H9 (cell line): ENCODE measurements at places on chromosomes 3 and 15. TPM values are rescaled to one million over a fixed set of nuclear protein-coding genes. Genes with fewer than 3 reads are reported as not detected.

DNA sequence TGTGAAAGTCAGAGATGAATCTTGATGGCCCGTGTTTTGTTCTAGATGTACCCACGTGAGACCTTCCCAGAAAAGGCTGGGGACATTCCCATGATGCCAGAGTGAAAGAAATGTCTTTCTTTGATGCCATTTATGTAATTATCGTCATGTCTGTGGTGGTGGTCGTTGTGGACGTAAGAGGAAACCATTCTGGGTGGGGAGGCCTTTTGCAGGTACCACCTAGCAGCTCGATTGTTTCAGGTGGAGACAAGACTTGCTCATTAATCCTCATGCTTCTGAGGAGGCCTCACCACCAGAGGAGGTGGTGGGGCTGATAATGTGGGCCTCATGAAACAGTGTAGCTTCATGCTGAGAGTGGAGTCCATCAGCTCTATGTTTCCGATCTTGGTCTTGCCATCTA lies 58.1 kb upstream of the USP3 start:
- H3K36me3 ChIP-seq, result no peaks in the 10 kb centered on the region
- no peak for DNase-seq
- no peak overlapping the region for H3K4me3 ChIP-seq
- H3K4me1 ChIP-seq, result peaks cover 7% of the 10 kb centered on the region; the same call in 1 of the 2 replicates
- H3K27me3 ChIP-seq, result no peaks in the 10 kb centered on the region

Gene EOMES
- total RNA-seq, result 1.7 and 2.0 TPM in 2 replicates

DNA sequence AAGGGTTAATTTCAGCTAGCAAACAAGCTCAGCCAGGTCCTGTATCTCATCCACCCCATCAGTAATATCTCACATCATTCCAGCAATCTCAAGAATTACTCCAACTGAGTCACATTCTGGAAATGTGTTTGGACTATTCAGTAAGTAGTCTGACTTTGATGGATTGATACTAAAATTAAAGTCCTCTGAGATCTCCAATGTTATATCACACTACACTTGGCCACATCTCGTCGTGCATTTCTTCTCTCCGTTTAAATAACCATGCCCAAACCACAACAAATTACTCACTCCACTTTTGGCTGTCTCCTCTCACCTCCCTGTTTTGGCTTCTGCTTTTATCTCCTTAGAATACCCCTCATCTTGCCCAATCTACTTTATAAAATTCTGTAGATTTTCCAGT lies 292.2 kb downstream of the PYDC2 start:
- no peak for DNase-seq
- H3K27me3 ChIP-seq, result no peaks in the 10 kb centered on the region
- no peak overlapping the region for H3K4me3 ChIP-seq
- H3K36me3 ChIP-seq, result no peaks in the 10 kb centered on the region
- H3K27ac ChIP-seq, result no peak overlapping the region

Gene SERINC4
- total RNA-seq, result 0.17 and 0.26 TPM in 2 replicates

DNA sequence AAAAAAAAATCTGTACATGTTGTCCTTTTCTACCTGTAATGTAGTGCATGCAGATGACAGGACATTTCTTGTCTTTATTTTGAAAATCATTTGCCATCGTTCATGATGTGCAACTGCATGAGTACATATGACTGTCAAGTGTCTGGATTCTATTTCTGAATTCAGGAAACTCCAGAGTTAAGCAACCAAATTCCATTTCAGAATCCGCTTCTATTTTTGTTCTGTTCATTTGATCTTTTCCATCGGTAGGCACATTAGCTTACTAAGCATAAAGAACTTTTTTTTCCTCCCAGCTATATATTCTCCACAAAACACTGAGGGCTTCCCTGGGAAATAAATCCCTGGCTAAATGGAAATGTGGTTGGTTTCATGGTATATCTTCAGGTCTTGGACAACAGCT lies 365.6 kb downstream of the PTPRG start:
- H3K27ac ChIP-seq, result no peak overlapping the region
- no peak for DNase-seq
- no peaks in the 10 kb centered on the region for H3K27me3 ChIP-seq
- peaks cover 17% of the 10 kb centered on the region for H3K4me1 ChIP-seq
- H3K4me3 ChIP-seq, result no peak overlapping the region
- H3K36me3 ChIP-seq, result no peaks in the 10 kb centered on the region

GRCh38 chr15:92141607-92142006 lies 252.1 kb upstream of the ST8SIA2 start:
- H3K27me3 ChIP-seq, result no peaks in the 10 kb centered on the region
- H3K4me3 ChIP-seq, result no peak overlapping the region
- no peaks in the 10 kb centered on the region for H3K36me3 ChIP-seq
- H3K27ac ChIP-seq, result no peak overlapping the region
- DNase-seq, result peak; percentile 11

- H3K4me1 ChIP-seq, result no peaks in the 10 kb centered on the region
- no peaks in the 10 kb centered on the region for H3K27me3 ChIP-seq
- H3K27ac ChIP-seq, result no peak overlapping the region
- no peak for DNase-seq
- no peaks in the 10 kb centered on the region for H3K36me3 ChIP-seq
Observed at GRCh38 chr15:50854601-50855490, 53.6 kb upstream of the AP4E1 start.

Gene SPATA12
- total RNA-seq, result 0.11 and 0.22 TPM in 2 replicates
